ENCODE measurements at places on chromosomes 6 and 20. TPM values are rescaled to one million over a fixed set of nuclear protein-coding genes. Genes with fewer than 3 reads are reported as not detected.

GRCh38 chr6:125246566-125246965, 55.2 kb downstream of the HDDC2 start:
- no peak for ATAC-seq

HCRTR2 gene
- not detected for total RNA-seq

- no peak for ATAC-seq
Measured at GRCh38 chr20:55935448-55936208, 69.7 kb downstream of the CBLN4 start.

DNA sequence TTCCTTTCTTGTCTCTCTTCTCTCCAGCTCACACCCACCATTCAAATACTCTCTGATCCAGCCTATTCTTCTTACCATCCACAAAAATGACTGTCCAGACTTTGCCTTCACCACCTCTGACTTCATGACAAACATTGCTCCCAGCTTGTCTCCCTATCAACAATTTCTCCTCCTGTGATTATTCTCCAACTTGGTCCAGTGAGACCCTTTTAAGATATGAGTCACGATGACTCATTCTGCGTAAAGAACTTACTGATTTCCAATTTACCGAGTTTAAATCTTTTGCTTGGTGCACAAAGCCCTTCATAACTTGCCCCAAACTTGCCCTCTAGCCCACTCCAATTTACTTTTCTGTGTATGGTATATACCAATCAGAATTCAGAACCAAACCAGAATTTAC, 833.2 kb downstream of the MAFB start:
- no peak for ATAC-seq

C4A gene
- 6.9 TPM for total RNA-seq

TNFRSF6B gene
- total RNA-seq = not detected

DNA sequence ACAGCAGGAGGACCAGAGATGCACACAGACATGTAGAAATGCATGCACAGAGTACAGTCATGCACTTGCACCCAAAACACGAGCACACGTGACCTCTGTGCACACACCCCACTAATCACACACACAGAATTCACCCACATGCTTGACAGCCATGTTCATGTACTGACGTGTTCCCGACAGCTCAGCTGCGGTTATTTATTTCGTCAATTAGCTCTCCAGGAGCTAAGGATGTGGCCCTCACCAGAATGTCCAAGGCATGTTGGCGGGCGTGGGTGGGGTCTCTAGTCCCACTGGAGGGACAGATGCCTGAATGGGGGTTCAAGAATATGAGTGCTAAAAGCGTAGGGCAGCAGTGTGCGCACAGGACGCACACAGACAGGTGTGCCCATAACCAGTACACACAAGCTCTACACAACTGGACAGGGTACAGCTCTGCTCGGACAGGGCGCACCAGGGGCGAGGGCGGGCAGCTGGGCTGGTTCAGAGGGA, 571 bp upstream of the PRPF6 start:
- peak; percentile 51 for ATAC-seq

GRCh38 chr20:35641743-35642142, 23.0 kb downstream of the CPNE1 start:
- ATAC-seq = no peak

DNA sequence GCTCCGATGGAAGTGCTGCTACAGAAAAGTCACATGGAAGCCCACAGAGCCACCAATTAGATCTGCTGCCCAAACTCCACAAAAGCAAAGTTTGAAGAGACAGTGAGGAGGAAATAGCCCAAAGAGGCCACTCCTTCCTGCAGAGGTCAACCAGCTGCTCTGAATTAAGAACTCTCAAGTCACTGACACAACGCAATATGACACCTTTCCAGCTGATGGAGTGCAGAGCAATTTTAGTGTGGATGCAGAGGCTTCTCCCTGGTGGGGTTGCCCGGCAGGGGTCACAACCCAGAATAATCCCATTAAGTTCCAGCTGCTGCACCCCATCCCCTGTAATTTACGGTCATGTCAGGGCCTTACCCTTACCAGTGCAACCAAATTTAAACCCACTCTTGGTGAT, 361.9 kb upstream of the JARID2 start:
- no peak for ATAC-seq

GRCh38 chr20:16955971-16956370, 207.8 kb downstream of the OTOR start:
- ATAC-seq = no peak

NDRG3 gene
- total RNA-seq = 30.5 TPM

METTL24 gene
- not detected for total RNA-seq

DNA sequence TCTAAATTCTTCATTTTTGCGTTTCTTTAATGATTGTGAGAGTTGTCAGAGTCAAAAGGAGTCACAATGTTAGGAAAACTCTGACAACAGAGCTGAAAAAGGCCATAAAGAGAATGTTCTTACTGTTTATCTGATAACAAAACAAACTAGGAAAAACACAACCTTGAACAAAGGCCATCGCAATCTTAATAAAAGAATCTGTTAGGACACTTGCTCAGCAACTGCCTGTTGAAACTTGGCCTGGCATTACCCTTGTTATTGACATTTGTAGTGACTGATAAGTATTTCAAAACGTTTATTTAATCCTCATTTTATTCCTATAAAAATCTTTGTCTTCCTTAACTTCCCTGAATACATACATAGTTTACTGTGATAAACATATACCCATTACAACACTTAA, 15.7 kb downstream of the GSTA1 start:
- no peak for ATAC-seq

DNA sequence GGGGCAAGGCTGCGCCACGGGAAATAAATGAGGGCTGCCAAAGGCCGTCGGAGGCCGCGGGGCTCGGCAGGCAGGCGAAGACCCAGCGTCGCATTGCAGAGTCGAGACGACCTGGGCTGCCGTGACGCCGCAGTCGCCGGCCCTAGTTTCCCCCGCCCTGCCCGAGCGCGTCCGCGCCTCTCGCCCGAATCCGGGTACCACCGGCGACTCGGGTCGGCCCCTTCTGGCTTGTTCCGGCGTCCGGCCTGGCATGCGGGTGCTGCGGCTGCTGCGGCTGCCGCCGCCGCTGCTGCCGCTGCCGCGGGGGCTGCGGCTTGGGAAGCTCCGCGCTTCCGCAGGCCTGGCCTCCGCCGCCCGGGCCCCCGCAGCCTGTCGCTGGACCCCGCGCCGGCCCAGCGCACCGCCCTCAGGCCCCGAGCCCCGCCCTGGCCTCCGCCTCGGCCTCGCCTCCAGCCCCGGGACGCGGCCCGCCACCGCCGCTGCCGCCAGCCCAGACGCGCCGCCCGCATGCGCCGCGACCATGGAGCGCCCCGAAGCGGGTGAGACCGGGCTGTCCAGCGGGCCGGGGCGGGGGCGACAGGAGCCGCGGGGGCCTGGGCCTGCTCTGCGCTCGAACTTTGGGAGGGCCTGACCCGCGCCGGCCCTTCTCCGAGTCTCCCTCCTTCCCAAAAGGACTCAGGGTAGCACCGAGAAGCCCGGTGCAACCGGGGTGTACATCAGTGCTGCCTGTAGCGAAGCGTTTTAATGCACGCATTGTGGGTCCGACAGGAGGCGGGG, at the start of gene AKAP7:
TSS of gene AKAP7 (plus strand) at position 224 of the 777 bp plus-strand sequence. CDS start at position 521, 297 bp downstream.
- peak; percentile 85 for ATAC-seq

ENPP5 gene
- not detected for total RNA-seq

HAO1 gene
- not detected for total RNA-seq

LCA5 gene
- 0.28 TPM for total RNA-seq

DNA sequence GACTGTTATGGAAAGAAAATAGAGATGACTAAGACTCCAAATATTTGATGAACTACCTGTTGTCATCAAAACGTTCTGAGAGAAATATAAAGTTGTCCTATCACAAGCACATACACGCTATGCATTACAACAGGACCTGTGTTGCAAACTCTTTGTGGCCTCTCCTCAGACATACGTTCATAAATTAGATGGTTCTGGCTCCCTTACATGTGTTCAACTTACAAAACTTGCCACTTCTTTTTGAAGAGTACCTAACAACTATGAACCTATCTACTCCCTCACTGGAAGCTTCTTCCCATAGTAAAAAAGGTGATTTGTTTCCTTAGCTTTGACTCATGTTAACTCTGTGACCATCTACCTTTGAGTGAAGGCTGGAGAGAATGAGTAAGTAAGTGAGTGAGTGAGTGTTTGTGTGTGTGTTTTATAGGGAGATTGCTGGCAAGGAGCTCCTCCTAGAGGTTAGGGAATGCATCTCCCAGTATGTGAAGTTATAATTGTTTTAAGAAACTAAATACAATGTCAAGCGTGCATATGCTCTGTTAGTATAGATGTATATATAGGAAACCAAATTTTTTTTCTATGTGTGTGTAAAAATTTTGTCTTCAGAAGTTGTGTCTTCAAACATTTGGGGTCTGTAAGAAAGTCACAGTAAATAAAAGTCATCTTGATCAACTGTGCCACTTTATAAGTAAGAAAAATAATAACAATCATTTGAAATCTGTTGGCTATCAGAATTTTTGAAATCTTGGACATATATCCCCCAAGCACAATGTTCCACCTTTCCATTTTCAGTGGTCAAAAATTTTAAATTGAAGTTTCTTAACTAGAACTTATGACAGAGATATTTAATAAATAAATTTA, 1211.1 kb upstream of the GJE1 start:
- peak; percentile 96 for ATAC-seq
